ENCODE measurements at places on chromosomes 4 and X.

DNA sequence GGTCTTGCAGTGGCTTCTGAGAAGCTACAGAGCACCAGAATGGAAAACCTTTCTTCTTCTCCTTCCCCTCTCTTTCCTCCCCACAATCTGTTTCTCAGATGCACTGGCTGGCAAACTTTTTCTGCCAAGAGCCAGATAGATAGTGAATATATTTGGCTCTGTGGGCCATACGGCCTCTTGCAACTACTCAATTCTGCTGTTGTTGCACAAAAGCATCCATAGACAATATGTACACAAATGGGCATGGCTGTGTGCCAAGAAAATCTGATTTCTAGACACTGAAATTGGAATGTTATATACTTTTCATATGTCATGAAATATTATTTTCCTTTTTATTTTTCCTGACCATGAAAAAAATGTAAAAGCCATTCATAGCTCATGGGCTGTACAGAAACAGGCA, 3.1 kb downstream of the PHEX start:
- no peak for DNase-seq

DNA sequence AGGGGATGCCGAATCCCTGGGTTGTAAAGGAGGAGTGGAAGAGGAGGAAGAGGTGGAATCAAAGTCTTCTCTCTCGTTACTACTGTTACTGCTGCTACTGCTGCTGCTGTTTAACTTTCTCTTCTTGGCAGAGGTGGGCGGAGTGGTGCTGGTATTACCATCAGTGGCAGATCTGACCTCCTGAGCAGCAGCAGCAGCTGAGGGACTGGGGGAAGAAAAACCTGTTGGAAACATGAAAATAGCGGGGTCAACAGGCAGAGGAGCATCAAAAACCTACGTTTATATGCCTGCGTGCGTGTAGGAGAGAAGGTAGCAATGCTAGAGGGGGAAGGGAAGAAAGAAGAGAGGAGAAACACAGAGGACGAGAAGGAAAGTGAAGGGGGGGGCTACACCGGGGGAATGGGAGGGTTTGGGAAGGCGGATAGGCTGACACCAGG, 339 bp downstream of the CUL4B start:
- no peak for DNase-seq

DNA sequence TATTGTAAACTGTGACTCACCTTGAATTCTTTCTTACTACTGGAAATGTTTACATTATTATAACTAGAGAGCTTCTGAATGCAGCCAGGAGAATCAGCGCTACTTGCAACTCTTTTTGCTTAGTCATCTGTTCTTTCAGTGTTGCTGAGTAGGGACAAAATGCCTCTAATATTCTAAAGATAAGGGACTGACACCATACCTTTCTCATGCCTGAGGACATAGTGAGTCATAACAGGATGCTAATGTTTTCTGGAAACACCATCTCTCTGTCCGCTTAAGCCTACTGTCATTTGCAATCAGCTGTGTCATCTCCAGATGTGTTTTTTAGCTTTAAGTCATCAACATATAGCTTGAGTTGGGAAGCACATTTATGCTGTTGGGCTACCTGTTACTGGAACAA, 108.3 kb downstream of the QRFPR start:
- DNase-seq: no peak

- no peak for DNase-seq
Observed at GRCh38 chrX:1002611-1003010, 209.8 kb downstream of the CRLF2 start.

GRCh38 chr4:129059028-129059427, 34.3 kb downstream of the SCLT1 start:
- no peak for DNase-seq
